ENCODE measurements at places on chromosomes 2 and 18. TPM values are rescaled to one million over a fixed set of nuclear protein-coding genes. Genes with fewer than 3 reads are reported as not detected.

The SMYD1 gene
- total RNA-seq: not detected

DNA sequence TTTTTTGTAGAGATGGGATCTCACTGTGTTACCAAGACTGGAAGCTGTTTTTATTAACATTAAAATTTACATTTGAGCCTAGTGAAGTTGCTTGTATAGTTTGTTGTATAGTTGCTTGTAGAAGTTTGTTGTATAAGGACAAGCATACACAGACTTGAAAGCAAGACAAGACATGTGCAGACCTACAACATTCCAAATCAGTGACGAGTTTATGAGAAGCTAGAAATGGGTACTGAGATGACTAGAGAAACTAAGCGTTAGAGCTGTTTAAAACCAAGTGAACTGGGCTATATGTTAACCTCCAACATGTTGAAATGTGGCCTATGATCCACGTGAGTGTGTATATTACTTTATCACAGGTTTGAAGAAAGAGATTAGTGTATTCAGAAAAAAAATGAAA lies 39.1 kb downstream of the ABCB11 start:
- H3K36me3 ChIP-seq: no peaks in the 10 kb centered on the region
- H3K27ac ChIP-seq: no peak overlapping the region
- no peak overlapping the region for H3K4me3 ChIP-seq
- no peak for DNase-seq
- no peaks in the 10 kb centered on the region for H3K4me1 ChIP-seq

DNA sequence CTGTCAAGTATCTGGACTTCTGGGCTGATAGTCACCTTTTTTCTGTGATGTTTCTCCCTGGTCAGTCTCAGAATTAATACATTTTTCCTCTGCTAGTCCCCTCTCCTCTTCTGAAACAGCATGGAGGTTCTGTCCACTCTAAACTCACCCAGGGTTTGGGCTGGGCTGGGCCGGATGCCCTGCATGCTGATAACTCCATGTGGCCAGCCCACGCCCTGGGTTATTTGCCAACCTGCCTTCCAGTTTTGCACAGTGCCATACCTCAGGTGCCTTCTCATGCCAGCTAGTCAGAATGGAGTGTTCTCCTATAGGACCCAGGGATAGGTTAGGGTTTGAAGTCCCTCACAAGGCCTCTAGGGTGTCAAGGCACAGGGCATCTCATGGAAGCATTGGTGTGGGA lies 32.2 kb downstream of the MEX3C start:
- no peak overlapping the region for H3K27ac ChIP-seq
- DNase-seq: no peak
- H3K27me3 ChIP-seq: no peaks in the 10 kb centered on the region
- peaks cover 7% of the 10 kb centered on the region for H3K36me3 ChIP-seq

- no peak overlapping the region for H3K4me3 ChIP-seq
- no peaks in the 10 kb centered on the region for H3K27me3 ChIP-seq
- H3K36me3 ChIP-seq: peaks cover 7% of the 10 kb centered on the region
- peaks cover 32% of the 10 kb centered on the region for H3K4me1 ChIP-seq
- DNase-seq: no peak
Measured at GRCh38 chr2:128310761-128311160, 7.9 kb downstream of the HS6ST1 start.

DNA sequence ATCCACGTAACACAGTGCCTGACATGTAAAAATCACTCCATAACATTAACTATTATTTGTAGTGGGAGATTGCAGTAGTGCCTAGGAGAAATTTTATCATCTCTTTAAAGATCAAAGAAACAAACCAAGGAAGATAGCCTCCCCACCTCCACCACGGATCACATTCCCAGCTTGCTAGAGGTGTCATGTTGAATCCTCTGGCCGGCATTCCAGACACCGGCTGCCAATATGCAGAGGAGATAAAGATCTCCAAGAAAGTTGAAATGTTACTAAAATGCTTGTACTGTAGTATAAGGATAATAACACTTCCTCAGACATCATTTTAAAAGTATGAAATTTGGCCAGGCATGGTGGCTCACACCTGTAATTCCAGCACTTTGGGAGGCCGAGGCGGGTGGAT lies 6.1 kb upstream of the ATG16L1 start:
- no peaks in the 10 kb centered on the region for H3K27me3 ChIP-seq
- DNase-seq: no peak
- H3K36me3 ChIP-seq: no peaks in the 10 kb centered on the region
- peaks cover 54% of the 10 kb centered on the region for H3K4me1 ChIP-seq
- no peak overlapping the region for H3K4me3 ChIP-seq

DNA sequence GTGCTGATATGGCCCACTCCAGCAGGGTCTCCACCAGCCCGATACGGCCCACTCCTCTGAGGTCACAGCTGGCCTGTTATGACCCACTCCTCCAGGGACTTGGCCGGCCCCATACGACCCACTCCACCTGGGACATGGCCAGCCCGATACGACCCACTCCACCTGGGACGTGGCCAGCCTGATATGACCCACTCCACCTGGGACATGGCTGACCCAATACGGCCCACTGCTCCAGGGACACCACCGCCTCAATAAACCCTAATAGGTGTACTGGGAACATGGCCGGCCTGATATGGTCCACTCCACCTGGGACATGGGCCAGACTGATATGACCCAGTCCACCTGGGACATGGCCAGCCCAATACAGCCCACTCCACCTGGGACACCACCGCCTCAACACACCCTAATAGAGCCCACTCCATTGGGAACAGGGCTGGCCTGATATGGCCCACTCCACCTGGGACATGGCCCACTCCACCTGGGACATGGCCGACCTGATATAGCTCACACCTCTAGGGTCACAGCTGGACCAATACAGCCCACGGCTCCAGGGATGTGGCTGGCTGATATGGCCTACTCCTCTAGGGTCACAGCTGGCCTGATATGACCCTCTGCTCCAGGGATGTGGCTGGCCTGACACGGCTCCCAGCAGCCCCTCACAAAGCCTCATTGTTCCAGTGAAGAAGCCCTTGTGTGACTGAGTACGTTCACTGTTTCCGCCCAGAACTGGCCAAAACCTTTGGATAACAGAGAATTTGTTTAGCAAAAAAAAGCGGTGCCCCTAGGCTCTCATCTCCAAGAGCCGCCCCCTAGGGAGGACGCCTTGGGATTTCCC lies 245.6 kb downstream of the HDAC4 start:
- peaks cover 12% of the 10 kb centered on the region for H3K4me1 ChIP-seq
- DNase-seq: no peak
- H3K36me3 ChIP-seq: peaks cover 39% of the 10 kb centered on the region
- no peak overlapping the region for H3K4me3 ChIP-seq
- no peaks in the 10 kb centered on the region for H3K27me3 ChIP-seq

GRCh38 chr2:30764021-30764800 lies 43.0 kb downstream of the CAPN13 start:
- no peak overlapping the region for H3K27ac ChIP-seq
- H3K4me3 ChIP-seq: no peak overlapping the region
- no peaks in the 10 kb centered on the region for H3K4me1 ChIP-seq
- DNase-seq: no peak

DNA sequence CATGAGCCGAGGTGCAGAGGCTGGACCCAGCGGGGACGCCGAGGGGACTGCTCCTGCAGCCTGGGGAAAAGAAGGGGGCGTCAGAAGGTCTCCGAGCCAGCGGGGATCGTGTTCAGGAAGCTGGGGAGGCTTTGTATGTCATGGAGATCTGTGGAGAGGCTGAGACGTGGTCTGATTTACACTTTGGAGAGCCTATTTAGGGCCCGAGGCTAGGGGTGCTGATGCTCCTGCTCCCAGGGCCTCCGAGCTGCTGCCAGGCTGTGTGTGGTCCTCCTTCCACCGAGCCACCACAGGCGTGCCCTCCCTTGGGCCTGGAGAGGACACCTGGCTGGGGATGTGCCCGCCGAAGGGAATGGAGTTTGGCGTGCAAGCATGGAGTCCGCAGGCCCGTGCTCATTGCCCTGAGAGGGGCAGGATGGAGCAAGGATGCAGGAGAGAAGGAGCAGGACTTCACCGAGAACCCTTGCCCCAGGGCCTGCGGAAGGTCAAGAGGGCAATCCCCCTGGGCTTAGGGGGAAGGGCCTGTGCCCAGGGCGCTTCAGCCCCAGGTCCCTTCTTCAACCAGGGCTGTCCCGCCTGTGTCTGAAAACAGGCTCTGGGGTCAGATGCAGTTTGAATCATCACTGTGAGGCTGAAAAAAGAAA lies 252.5 kb downstream of the VAPA start:
- DNase-seq: no peak
- H3K27me3 ChIP-seq: no peaks in the 10 kb centered on the region

- no peaks in the 10 kb centered on the region for H3K36me3 ChIP-seq
- no peak overlapping the region for H3K4me3 ChIP-seq
- no peak overlapping the region for H3K27ac ChIP-seq
- H3K4me1 ChIP-seq: peaks cover 6% of the 10 kb centered on the region
- DNase-seq: no peak
- H3K27me3 ChIP-seq: peaks cover 6% of the 10 kb centered on the region
Measured at GRCh38 chr2:9001778-9002177, 1.7 kb downstream of the MBOAT2 start.
